ENCODE measurements at places on chromosomes 12 and 14.

DNA sequence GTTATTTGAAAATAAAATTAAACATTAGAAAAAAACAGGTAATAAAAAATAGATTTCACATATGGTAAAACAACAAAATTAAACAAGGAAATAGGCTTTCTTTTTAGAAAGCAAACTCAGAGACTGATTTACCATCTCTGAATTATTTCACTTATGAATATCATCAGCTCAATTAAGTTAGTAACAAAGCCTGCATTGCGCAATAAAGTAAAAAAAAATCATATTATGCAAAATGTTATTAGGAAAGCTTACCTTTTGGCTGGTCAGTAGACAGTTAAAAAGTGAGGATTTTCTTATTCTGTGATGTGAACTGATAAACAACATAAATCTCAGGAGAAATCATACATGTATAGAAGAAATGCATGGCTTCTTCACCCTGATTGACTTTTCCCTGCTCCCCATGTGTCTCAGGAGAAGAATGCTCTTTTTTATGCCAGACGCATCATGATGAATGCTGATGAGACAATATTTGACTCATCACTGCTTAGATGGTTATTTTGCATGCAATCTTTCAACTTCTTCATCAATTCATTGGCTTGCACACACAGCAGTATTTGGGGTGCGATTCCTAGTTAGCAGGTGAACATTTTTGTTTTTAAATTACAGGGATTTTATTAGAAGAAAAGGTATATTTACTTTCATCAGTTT is 124.5 kb upstream of the USP15 start:
- DNase-seq = no peak

GRCh38 chr12:108744021-108744897 is 12.9 kb upstream of the CORO1C start:
- no peak for DNase-seq

GRCh38 chr12:3662521-3662921 is 90.4 kb downstream of the CRACR2A start:
- DNase-seq = no peak

DNA sequence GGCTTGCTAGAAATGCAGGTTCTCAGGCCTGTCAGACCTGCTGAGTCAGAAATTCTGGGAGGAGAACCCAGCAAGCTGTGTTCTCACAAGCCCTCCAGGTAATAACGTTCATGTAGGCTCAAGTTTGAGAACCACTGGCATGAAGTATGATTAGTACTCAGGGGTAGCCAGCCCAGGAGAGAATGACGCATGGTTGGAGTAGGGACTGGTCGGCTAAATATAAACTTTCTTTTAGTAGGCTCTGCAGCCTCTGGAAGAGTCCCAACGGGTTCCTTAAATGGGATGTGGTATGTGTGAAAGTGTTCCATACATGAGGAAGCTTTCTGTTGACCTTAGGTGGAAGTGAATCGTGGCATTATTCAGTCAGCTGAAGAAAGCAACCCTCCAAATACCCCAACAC is 209.3 kb downstream of the SLC41A2 start:
- no peak for DNase-seq
